ENCODE measurements at places on chromosomes 2 and 18.
A peak's percentile ranks its signal among the peaks of the same experiment; 100 is the strongest.

DNA sequence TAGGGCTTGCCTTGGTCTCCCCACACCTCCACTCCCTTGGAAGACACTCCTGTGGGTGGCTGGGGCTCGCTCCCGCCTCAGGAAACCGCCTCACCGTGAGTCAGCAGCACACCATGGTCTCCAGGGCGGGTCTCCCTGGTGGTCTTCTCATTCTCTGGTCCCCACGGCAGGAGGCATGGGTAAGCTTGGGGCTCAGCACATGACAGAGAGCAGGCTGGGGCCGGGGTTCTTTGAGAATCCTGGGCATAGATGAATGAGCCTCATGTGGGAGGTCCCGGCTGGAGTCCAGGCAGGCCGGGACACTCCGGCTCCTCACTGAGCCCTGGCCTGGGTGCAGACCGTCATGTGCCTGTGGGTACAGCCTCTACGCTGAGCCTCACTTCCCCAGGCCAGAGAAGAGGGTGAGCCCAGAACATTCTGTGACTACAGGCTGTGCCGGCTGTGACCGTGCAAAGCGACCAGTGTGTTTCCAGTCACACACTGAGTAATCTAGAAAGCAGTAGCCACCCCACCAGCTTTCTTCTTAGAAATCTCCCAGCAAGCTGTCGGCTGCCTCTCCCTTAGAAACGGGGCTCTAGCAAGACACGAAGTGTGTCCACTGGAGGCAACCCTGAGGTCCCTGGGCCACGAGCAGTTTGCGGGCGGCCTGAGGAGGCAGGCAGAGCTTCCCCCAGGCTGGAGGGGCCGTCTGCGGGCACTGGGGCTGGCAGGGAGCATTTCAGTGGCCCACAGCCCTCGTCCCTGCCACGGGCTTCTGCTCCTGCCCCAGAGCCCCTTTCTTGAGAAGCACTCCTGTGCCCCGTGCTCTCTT lies 93.1 kb downstream of the RHOB start:
- no peak for DNase-seq

GRCh38 chr2:209519271-209519670 lies 95.4 kb downstream of the MAP2 start:
- DNase-seq = no peak

DNA sequence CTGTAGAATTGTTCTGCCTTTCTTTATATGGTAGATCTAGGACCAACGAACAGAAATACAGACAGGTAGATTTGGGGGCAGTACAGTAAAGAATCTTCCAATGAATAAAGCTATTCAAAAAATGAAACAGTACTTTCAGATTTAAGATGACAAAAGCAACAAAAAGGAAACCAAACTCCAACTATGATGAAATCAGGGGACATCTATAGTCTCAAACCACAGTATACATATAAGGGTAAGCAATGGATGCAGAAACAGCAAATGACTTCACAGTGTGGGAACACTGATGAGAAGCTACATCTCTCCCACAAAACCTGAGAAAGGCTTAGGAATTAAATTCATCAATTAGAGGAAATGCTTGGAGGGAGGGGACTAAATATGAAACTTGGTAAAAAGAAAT lies 202.5 kb downstream of the CTNNA2 start:
- no peak for DNase-seq

GRCh38 chr2:170229744-170230143 lies 51.8 kb downstream of the MYO3B start:
- no peak for DNase-seq

DNA sequence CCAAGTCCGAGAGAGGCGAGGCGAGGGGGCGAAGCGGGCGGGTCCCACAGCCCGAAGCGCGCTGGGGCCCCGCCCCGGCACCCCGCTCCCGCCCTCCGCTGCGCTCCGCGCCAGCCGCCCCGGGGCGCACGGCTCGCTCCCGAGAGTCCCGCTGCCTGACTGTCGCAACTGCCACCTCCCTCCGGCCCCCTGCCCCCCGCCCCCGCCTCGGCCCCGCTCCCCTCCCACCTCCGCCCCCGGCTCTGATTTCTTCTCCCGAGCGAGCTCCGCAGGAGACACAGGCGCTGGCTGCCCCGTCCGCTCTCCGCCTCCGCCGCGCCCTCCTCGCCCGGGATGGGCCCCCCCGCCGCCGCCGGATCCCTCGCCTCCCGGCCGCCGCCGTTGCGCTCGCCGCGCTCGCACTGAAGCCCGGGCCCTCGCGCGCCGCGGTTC lies at the start of gene WNT6:
Gene WNT6, plus strand, starts transcription at position 250 of the 432 bp plus-strand sequence. CDS start 233 bp downstream, outside the sequence.
- no peak for DNase-seq

GRCh38 chr2:233223059-233223894 lies 28.2 kb upstream of the ATG16L1 start:
- DNase-seq = no peak

DNA sequence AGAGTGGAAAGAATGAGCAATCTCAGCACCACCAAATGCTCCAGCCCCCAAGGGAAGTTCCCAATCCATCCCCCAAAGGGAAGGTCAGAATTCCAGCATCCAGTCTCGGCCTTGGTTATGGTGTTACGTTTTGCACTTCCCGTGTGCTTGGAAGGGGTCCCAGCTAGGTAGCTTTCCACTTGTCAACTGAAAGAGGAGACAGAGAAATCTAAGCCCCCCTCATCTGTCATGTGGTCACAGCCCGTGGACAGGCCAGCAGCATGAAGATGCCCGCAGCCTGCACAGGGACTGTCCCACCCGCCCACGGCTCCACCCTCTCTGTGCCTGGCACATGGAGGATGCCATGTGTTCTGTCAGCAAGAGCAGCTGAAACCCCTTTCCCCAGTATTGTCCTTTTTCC lies 32.1 kb downstream of the RHOB start:
- no peak for DNase-seq

- no peak for DNase-seq
Measured at GRCh38 chr2:24334245-24334633, 26.1 kb downstream of the ITSN2 start.

DNA sequence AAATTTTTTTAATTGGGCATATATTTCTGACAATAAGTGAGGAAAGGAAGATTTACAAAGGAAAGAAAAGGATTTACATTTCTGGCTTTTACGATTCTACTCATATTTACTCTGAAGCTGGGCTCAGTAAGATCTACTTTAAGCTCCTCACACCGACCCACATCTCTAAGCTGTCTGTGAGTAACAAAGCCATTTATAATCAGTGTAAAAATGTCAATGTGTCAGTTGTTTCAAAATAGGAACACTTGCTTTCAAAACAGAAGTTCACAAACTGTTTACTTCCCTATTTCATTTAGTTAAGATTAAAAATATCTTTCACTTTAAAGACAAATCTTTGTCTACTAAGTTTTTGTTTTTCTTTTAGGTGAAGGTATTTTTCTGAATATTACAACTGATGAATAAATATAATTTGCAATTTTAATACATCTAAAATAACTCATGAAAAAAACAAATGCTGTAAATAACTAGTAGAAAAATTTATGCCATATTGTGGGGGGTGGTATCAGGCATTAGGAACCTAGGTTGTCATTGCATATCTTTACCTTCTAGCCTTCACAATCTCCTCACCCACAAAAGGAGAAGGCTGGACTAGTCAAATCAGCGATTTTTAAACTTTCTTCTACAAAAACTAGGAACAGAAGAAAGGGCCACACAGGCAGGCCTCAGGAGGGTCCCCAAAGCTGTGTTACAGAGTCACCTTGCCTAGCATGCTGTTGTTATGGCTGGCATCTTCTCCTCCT lies 64.5 kb downstream of the TMEM131 start:
- DNase-seq = no peak

DNA sequence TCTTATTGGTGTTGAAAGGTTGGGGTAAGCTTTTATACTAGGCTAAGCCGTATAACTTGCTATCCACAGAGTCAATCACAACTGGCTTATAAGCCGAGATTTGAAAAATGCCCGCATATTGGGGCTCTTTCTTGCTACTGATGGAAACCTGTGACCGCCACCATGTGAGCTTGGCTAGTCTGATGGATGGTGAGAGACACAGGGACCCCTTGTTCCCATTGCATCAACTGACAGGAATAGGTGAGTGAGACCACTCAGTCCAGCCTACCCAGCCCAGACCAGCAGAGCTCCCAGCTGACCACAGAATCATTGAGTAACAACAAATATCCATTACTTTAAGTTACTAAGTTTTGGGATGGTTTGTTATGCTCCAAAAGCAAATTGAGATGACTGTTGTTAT lies 676.4 kb upstream of the HS6ST1 start:
- DNase-seq = no peak

GRCh38 chr18:23835091-23835490 lies 145.8 kb downstream of the LAMA3 start:
- DNase-seq = no peak

DNA sequence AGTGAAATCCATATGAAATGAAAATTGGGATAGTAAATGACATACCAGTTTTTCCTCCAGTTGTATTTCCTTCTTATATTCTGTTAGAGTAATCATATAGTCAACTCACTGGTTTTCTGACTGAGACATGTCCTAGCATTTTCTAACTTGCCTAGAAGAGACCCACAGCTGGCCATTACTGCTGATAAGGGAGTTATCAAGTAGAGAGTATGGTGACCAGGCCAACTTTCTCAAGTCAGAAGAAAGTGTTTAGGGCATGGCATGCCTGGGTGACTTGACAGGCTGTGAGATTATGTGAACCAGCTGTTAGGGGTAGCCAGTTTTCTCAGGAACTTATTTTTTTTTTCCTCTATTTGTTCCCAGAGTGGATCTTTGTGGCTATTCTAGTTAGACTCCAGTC lies 81.2 kb downstream of the GPD2 start:
- no peak for DNase-seq

DNA sequence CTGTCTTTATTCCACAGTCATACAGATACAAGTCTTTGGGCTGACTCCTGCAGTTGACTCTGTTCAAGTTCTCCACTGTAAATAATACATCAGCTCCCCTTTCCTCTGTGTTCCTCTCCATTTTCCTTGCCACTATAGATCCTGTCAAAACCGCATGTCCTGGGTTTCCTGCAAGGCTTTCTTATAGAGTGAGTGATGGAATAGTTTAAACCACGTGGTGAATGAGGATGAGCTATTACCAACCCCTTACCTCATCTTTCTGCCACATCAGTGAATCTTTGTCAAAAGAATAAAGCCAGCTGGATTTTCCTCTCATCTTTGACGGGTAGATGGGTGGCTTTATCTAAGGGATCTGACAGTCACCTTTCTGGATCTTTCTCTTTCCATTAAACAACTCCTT lies 3.9 kb upstream of the GALNT14 start:
- DNase-seq = no peak

DNA sequence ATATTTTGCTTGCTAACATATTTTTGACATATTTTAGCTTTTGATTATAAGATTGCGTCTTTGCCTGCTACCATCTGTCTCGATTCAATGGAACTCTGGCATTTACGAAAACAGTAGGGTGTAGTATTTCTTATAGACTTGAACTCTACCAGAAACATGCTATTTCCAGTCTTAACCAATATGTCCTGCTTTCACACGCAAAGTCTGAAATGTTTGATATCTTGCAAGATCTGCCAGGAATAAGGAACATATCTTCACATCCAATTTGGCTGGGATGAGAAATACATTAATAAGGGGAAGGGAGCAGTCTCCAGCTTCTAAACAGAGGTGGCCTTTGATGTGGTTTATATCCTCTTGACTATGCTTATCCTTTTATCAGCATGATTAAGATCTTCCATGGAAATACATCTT lies 299.4 kb downstream of the ZNF521 start:
- DNase-seq = no peak

GRCh38 chr18:79951545-79952455 lies at the start of gene SLC66A2:
SLC66A2 (minus strand) TSS chr18:79951653; CDS start chr18:79950926, 727 bp downstream.
- DNase-seq = peak; percentile 94

- DNase-seq = peak; percentile 39
Measured at GRCh38 chr18:77127769-77128671, 4.6 kb downstream of the MBP start.

- no peak for DNase-seq
Measured at GRCh38 chr2:98903767-98904485, 32.1 kb downstream of the CRACDL start.

DNA sequence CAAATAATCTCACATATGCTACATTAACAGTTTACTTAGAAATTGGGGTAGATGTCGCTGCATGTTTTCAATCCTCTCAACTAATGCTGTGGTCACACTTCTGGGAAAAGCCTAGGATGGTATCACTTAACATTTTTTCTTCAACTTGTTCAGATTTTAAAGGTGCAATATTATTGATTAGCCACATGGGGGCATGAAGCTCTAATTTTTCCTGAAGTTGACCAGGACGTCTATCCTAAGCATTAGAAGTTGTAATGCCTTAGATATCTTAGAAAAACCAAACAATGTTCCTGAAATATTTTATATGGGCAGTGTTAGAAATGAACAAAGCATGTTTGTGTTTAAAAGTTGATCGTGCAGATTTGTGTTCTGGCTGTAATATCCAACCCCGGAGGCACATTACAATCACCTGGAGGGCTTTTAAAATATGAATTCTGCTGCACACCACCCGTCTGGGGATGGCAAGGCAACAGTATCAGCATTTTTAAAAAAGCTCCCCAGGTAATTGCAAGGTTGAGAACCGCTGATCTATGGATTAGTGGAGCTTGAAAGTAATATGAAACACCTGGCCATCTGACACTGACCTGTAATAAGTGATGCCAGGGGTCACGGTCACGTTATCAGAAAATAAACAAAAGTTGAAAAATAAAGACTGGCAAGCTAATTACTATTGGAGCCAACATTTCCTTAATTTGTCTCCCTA lies 100.5 kb upstream of the LMAN1 start:
- DNase-seq = no peak

DNA sequence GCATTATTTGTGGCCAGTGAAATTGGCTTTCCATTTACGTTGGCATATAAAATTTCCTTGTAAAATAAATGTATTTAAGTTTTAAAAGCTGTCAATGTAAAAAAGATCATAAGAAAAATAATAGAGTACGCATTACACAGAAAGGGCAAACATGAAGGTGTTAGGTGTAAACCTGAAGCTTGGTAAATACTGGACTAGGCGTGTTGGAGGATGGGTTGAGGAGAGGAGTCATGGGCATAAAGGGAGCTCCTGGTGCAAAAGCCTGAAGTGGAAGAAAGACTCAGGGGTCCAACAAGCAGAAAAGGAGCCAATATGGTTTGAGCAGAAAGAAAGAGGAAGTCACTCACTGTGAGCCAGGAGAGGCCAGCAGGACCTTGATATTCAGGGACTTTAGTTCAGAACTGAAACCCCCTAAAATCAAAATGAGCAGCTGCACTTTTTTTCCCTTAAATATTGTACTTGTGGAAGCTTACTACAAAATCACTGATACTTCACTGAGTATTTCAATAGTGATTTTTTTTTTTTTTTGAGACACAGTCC lies 24.4 kb downstream of the SP5 start:
- no peak for DNase-seq

GRCh38 chr2:204339212-204339715 lies 206.0 kb upstream of the PARD3B start:
- DNase-seq = no peak

GRCh38 chr2:101197814-101198213 lies 46.6 kb upstream of the TBC1D8 start:
- no peak for DNase-seq
